GM23338 (cell line): ENCODE measurements at places on chromosomes 2 and 18.

DNA sequence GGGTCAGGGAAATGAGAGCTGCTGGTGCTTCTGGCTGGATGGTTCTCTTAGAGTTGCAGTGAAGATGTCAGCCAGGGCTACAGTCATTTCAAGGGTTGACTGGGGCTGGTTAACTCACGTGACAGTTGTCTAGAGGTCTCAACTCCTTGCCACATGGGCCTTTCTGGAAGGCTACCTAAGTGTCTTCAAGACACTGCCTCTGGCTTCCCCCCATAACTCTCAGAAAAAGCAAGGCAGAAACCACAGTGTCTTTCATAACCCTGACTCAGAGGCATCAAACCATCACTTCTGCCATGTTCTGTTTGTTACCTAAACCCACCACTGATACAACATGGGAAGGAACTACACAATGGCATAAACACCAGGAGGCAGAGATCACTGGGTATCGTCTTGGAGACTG, 828.9 kb downstream of the EPHA4 start:
- no peaks in the 10 kb centered on the region for H3K36me3 ChIP-seq
- no peaks in the 10 kb centered on the region for H3K4me1 ChIP-seq
- no peaks in the 10 kb centered on the region for H3K27me3 ChIP-seq
- no peak for DNase-seq
- no peak overlapping the region for H3K27ac ChIP-seq
- H3K4me3 ChIP-seq: no peak overlapping the region

DNA sequence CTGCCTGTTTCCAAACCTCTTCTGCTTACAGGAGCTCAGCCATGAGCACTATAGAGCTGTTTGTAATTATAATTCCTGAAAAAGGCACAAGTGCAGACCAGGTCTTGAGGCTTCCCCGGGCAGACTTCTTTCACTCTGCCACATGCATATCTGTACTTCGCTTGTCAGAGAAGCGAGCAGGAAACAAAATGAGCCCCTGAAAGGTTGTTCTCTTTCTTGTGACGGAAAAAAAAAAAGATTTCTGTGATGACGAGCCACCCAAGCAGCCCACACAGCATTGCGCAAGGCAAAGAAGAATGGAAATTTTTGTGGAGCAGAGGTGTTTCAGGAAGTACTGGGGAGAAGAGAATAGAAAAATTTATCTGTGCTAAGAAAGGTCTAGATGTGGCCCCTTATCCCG, 54.0 kb upstream of the LINC00305 start:
- no peaks in the 10 kb centered on the region for H3K27me3 ChIP-seq
- DNase-seq: no peak
- no peaks in the 10 kb centered on the region for H3K36me3 ChIP-seq
- no peak overlapping the region for H3K4me3 ChIP-seq
- H3K27ac ChIP-seq: no peak overlapping the region
- H3K4me1 ChIP-seq: peaks cover 38% of the 10 kb centered on the region

DNA sequence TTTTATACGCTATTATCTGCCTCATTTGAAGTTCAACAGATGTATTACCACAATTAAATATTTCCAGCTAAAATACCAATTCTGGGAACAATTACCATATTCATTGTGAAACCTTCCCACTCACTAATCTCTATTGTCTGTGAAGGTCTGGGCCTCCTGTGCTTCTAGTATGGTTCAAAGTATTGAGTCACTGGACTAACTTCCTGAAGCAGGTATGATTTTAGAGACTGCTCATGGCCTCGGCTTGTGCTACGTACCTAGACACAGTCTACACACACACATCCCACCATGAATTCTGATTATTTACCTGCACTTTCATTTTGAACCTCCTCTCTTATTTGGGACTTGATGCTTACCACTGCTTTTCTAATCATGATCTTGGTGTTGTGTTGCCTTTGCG, 180.7 kb upstream of the EPHA4 start:
- H3K27me3 ChIP-seq: no peaks in the 10 kb centered on the region
- H3K27ac ChIP-seq: no peak overlapping the region
- H3K36me3 ChIP-seq: no peaks in the 10 kb centered on the region
- DNase-seq: no peak

- no peaks in the 10 kb centered on the region for H3K36me3 ChIP-seq
- no peak overlapping the region for H3K4me3 ChIP-seq
- no peaks in the 10 kb centered on the region for H3K4me1 ChIP-seq
- no peak for DNase-seq
Measured at GRCh38 chr2:136538489-136538888, 226.9 kb upstream of the THSD7B start.

DNA sequence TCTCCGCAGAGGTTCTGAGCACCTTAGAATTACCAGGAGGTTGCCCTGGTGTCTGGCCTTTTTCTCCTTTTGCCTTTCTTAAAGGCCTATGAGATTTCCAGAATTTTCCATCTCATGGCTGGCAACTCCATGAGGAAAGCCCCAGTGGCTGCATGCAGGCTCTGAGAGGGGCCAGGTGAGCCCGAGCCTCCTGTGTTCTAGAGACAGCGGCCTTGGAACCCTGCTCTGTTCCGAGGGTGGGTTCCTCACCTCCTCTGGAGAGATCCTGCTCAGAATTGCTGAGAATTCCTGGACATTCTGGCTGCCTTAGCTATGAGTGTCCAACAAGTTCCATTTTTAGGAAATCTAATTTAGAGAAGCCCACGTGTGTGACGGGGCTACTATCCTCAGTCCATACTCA, 35.7 kb upstream of the HPCAL1 start:
- DNase-seq: no peak
- no peaks in the 10 kb centered on the region for H3K27me3 ChIP-seq
- H3K4me3 ChIP-seq: no peak overlapping the region
- H3K36me3 ChIP-seq: no peaks in the 10 kb centered on the region
- H3K27ac ChIP-seq: no peak overlapping the region
- no peaks in the 10 kb centered on the region for H3K4me1 ChIP-seq

DNA sequence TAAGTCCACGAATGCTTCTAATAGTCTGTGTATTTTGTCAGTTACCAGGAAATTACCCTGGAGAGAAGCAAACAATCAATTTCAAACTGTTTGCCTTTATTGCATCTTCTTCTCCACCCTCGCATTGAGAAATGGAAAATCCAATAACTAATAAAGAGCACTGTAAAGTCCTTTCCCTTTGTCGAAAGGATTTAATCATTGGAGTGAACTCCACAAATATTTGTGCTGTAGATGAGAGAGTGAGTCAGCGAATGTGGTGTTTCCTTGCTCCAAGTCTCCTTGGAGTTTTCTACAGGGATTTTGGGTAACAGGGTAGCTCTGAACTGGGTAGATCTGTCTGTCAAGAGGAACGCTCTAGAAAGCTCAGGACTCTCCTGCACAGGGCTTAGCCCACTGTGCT, 240.2 kb downstream of the KCNS3 start:
- no peaks in the 10 kb centered on the region for H3K4me1 ChIP-seq
- H3K27ac ChIP-seq: no peak overlapping the region
- DNase-seq: no peak
- H3K27me3 ChIP-seq: no peaks in the 10 kb centered on the region

GRCh38 chr2:232632904-232633412, 446 bp upstream of the EFHD1 start:
- H3K4me1 ChIP-seq: peaks cover 5% of the 10 kb centered on the region; the same call in 1 of the 2 replicates
- H3K27me3 ChIP-seq: peaks cover 64% of the 10 kb centered on the region
- H3K36me3 ChIP-seq: no peaks in the 10 kb centered on the region
- peak overlapping the region; percentile 83 for H3K4me3 ChIP-seq

DNA sequence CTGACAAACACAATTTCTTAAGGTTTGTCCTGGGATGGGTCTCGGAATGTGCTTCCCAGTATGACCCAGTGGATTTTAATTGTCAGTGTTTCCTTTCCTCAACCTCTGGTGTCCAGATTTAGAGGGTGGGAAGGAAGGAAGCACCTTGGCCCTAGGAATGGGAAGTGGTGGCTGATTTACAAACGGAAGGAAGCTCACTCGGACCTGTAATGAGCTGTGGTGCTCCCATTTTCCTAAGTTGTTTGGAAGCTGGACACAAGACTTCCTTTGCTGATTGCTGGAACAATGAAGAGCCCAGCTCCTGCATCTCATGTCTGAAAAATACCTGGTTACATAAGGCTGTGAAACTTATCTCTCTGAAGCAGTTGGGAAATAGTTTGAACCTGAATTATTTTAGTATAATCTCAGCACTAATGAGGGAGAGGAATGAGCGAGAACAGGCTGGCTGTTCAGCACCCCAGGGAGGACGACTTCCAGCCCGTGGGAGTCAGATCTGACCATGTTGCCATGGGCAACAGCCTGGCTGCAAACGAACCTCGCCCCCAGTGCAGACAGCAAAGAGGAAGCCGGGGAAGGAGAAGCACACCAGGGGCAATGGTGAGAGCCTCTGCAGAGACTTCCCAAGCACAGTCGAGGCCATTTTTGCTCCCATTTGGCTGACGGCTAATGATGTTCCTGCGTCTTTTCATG, 74.4 kb upstream of the ASB18 start:
- H3K4me1 ChIP-seq: peaks cover 4% of the 10 kb centered on the region; the same call in 1 of the 2 replicates
- DNase-seq: peak; percentile 57
- H3K36me3 ChIP-seq: no peaks in the 10 kb centered on the region
- H3K4me3 ChIP-seq: no peak overlapping the region

DNA sequence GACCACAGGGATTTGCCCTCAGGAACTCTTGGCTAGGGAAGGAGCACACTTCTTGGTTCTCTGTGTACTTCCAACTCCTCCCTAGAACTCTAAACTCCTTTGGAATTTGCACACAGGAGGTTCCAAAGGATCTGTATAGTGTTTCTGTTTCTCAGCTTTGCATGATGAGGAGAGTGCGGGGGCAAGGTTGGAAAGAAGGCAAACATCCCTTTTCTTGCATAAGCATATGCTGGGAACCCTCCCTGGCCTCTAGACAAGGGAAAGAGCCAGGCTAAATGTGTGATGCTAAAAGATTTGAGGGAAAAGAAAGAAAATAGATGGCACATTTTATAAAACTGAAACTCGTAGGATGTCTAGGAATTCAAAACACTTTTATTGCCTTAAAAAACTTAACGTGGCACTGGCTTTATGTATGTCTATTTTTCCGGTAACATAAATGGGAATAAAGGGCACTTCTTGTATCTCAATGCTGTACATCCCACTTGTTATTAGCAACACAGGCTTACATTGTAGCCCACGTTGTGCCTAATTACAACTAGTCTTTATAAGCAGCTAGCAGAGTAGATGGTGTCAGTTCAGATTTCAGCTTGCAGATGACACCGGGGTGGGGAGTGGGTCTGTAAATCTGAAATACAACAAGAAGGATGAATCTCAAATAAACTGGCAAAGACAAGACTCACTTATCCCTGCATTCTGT, 165.8 kb downstream of the GPD2 start:
- H3K4me1 ChIP-seq: no peaks in the 10 kb centered on the region; the same call in none of the 2 replicates
- H3K27ac ChIP-seq: no peak overlapping the region
- DNase-seq: no peak
- no peaks in the 10 kb centered on the region for H3K27me3 ChIP-seq

DNA sequence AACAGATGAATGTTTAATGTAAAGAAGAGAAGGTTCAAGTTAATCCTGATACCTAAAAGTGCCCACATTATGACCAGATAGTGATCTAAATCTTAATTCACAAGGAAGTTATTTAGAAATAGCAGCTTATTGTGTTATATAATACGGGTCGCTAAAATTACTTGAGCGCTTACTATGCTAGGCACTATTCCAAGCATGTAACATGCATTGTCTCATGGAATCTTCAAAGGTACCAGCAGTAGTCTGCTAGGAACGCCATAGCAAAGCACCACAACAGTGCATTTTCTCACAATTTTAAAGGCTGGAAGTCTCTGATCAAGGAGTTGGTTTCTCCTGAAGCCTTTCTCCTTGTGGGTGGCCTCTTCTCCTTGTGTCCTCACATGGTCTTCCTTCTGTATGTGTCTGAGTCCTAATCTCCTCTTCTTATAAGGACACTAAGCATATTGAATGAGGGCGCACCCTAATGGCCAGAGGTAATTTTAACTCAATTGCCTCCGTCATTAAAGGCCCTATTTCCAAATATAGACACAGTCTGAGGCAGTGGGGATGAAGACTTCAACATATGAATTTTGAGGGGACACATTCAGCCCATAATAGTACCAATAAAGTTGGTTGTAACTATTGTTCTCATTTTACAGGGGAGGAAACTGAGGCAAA, 118.4 kb downstream of the LRRC30 start:
- H3K36me3 ChIP-seq: no peaks in the 10 kb centered on the region
- no peak overlapping the region for H3K4me3 ChIP-seq
- no peaks in the 10 kb centered on the region for H3K4me1 ChIP-seq
- peak; percentile 16 for DNase-seq
- H3K27me3 ChIP-seq: no peaks in the 10 kb centered on the region

GRCh38 chr2:60899892-60900249, 18.5 kb downstream of the REL start:
- H3K36me3 ChIP-seq: no peaks in the 10 kb centered on the region
- no peaks in the 10 kb centered on the region for H3K4me1 ChIP-seq
- H3K27ac ChIP-seq: no peak overlapping the region
- H3K27me3 ChIP-seq: no peaks in the 10 kb centered on the region
- no peak for DNase-seq

- no peak overlapping the region for H3K4me3 ChIP-seq
- no peak for DNase-seq
- no peak overlapping the region for H3K27ac ChIP-seq
- H3K36me3 ChIP-seq: no peaks in the 10 kb centered on the region
- no peaks in the 10 kb centered on the region for H3K4me1 ChIP-seq
Measured at GRCh38 chr2:160892204-160892603, 268.0 kb upstream of the TANK start.

GRCh38 chr18:59621027-59621426, 76.2 kb downstream of the CCBE1 start:
- no peaks in the 10 kb centered on the region for H3K4me1 ChIP-seq
- no peak for DNase-seq
- H3K27ac ChIP-seq: no peak overlapping the region
- no peaks in the 10 kb centered on the region for H3K36me3 ChIP-seq
- H3K27me3 ChIP-seq: no peaks in the 10 kb centered on the region

DNA sequence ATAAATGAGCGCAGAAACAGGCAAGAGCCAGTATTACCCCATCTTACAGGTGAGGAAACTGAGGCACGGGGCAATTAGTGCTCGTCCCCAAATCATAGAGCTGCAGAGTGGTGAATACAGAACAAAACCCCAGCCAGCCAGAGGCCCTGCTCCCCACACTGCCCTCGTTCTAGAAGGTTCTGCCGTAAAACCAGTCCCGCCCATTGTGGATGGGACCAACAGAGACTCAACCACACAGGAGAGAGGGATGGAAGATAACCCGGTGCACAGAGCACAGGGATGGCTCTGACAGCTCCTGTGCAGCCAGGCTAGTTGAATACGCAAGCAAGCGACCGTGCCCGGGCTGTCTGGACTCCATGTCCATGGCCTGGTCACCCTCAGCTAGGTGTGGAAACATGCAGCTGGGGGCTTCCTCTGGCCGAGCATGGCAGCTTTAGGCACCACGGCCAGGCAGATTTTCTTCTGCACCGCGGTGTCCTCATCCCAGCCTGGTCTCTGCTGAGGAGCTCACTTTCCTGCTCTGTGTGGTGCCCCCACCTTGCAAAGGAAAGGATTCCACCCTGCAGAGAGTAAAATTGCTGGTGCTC, 146.4 kb downstream of the TPO start:
- H3K36me3 ChIP-seq: no peaks in the 10 kb centered on the region
- H3K27ac ChIP-seq: no peak overlapping the region
- H3K4me1 ChIP-seq: no peaks in the 10 kb centered on the region
- no peak for DNase-seq
- H3K27me3 ChIP-seq: no peaks in the 10 kb centered on the region

GRCh38 chr2:68362069-68362468, 3.0 kb upstream of the PLEK start:
- H3K27me3 ChIP-seq: peaks cover 10% of the 10 kb centered on the region
- DNase-seq: peak; percentile 87
- no peaks in the 10 kb centered on the region for H3K36me3 ChIP-seq
- H3K27ac ChIP-seq: no peak overlapping the region
- H3K4me3 ChIP-seq: no peak overlapping the region
- no peaks in the 10 kb centered on the region for H3K4me1 ChIP-seq

GRCh38 chr2:183284606-183285005, 160.4 kb downstream of the NUP35 start:
- H3K4me3 ChIP-seq: no peak overlapping the region
- DNase-seq: no peak
- H3K27me3 ChIP-seq: peaks cover 3% of the 10 kb centered on the region; the same call in 1 of the 2 replicates
- no peaks in the 10 kb centered on the region for H3K36me3 ChIP-seq
- H3K4me1 ChIP-seq: no peaks in the 10 kb centered on the region
